ENCODE measurements at places on chromosomes 12 and 14.

- no peak for DNase-seq
These were observed 26.5 kb downstream of the TECPR2 start for GRCh38 chr14:102389246-102389645.

- DNase-seq, result no peak
These were observed 135.3 kb downstream of the OTOGL start for GRCh38 chr12:80234667-80235066.

DNA sequence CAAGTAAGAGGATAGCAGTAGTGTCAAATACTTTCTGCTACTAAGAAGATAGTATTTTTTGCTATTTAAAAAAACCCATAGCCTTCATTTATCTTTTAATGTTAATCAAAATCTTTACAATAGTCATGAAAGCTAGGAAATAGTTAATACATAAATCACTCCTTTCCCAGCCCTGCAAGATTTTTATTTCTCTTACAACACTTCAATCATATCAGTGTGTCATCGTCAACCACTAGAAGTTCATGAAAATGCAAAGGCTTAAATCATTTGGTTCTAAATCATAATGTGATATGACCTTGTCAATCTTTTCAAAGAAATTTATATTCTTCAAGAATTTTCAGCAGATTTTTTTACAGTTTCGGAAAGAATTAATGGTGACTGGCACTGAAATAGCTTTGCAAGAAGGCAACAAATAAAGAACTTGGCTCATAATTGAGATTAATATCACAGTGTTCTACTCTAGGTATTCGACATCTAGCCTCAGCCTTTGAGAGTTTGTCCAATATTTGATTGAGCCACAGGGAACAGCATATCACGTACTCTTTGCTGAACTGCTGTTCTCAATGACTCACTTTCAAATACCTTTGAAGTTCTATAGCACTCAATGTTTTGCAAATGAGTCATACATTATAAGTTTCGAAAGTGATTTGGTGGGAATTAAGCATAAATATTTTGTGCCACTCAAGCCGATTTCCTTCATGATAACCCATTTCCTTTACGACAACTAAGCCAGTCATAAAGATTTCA is 384.0 kb upstream of the FOXG1 start:
- no peak for DNase-seq

- DNase-seq, result no peak
These were observed 69.1 kb downstream of the C14orf132 start for GRCh38 chr14:96108061-96108795.

- DNase-seq, result peak; percentile 13
These were observed 6.7 kb downstream of the VASH1 start for GRCh38 chr14:76767681-76768656.

GRCh38 chr12:7917392-7918267 is 18.4 kb downstream of the SLC2A3 start:
- DNase-seq, result no peak

- DNase-seq, result no peak
These were observed 217.4 kb downstream of the CRADD start for GRCh38 chr12:93894391-93895088.

- DNase-seq, result no peak
These were observed 1.1 kb downstream of the ATP5F1B start for GRCh38 chr12:56644654-56645053.

GRCh38 chr12:112198120-112198733 is 72.9 kb downstream of the TRAFD1 start:
- DNase-seq, result peak; percentile 7

DNA sequence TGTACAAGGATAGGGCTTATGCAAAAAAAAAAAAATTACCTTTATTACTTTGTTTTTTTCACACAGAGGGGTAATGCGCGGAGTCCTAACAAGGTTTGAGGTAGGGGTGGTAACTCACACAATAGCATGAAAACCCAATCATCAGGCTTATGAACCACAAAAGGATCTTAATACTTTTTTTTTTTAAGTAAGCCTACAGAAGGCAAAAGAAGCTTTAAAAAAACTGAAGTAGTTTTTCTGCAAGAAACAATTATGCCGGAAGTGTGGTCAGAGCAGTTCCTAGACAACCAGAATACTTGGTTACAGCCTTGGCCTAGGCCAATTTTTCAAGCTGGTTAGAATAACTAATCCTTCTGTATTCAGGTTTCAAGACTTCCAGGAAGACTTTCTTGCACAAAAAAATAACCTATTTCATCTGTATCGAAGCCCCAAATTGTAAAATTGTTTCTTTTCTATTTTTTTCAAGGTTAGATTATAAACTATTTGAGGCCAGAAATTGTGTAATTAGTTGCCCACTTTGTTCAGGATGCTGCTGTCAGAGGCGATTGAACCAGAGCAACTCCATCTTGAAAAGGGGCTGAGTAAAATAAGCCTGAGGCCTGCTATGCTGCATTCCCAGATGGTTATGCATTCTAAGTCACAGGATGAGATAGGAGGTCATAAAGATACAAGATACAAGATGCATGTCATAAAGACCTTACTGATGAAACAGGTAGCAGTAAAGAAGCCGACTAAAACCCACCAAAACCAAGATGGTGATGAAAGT is 1.8 kb upstream of the GNS start:
- DNase-seq, result no peak

- no peak for DNase-seq
These were observed 388.6 kb downstream of the RAD51B start for GRCh38 chr14:68208218-68208617.

DNA sequence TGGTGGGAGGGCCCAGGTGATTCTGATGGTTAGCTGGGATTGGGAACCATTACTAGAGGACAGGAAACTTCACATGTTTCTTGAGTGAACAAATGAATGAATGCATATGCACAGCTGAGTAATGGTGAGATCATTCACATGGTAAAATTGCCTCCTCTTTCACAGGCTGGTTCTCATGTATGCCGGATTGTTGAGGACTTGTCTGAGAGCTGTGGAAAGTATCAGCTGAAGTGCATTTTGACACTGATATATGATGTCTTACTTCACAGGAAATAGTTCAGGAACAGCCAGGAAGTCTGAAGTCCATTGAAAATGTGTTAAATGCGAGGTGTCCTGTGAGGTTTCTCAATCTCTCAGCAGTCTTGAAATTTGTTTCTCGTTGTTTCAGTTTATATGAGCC is 77.6 kb upstream of the DACT1 start:
- no peak for DNase-seq
